ENCODE measurements at places on chromosomes 7 and 10.

DNA sequence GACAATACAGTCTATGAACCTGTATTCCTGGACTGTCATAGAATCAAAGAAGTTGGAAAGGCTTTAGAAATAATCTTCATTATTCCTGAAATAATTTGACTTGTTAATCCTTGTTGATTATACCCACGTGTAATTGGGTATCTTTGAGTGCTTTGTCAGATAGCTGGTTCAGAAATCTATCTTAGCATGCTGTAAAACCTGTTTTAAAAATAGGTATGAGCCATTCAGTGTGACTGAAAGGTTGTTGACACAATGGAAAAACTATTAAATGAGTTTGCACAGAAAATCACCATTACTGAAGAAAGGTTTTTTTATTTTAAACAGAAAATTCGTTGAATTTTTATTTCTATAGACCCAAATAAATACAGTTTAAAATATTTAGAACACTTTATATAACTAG, 38.7 kb downstream of the PHTF2 start:
- DNase-seq: no peak

DNA sequence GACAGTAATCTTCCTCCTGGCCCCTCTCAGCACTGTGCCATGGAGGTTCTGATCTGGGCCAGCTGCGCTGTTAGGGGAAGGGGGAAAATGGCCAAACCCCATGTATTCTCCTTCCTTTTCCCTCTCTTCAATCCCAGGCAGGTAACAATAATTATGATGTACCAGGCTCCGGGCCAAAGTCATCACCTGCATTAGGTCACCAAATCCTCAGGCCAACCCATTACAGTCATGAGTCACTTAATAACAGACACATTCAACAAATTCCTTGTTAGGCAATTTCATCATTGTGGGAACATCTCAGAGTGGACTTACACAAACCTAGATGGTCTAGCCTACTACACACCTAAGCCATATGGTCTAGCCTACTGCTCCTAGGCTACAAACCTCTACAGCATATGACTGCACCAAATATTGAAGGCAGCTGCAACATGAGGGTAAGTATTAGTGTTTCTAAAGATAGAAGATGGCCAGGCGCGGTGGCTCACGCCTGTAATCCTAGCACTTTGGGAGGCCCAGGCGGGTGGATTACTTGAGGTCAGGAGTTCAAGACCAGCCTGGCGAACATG, 2.2 kb upstream of the HSPB1 start:
- no peak for DNase-seq

DNA sequence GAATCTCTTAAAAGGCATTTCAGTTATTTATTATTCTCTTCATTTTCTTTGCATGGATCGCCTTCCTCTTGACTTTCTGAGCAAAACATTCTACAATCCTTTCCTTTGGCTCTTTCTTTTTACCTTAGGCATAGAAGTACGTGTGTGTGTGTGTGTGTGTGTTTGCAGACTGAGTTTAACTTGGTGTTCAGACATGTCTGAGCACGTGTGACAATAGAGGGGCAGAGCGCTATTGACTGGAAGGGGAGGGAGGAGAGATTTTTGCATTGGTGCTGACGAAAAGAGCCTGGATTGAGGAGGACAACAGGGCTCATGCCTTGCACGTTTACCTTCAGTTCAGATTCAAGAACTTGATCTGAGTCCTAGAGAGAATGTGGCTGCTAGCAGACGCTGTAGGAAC, 129.8 kb downstream of the SEC23IP start:
- no peak for DNase-seq

GRCh38 chr10:101161494-101162299, 30.6 kb downstream of the TLX1 start:
- peak; percentile 82 for DNase-seq

DNA sequence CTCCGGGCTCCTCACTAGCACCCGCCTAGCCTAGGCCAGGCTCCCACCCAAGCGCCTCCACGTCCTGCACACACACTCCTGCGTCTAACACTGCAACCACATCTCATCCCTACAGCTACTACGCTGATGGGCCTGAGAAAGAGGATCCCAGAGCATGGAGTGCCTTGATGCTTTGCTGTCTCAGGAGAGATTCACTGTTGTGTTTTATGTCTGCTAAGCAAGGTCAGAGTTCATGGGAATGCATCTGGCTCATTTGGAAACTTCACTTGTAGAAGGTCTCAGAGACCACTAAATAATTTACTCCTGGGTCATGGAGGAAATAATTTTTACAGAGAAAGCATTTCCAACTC, 88.7 kb downstream of the SLIT1 start:
- DNase-seq: no peak

DNA sequence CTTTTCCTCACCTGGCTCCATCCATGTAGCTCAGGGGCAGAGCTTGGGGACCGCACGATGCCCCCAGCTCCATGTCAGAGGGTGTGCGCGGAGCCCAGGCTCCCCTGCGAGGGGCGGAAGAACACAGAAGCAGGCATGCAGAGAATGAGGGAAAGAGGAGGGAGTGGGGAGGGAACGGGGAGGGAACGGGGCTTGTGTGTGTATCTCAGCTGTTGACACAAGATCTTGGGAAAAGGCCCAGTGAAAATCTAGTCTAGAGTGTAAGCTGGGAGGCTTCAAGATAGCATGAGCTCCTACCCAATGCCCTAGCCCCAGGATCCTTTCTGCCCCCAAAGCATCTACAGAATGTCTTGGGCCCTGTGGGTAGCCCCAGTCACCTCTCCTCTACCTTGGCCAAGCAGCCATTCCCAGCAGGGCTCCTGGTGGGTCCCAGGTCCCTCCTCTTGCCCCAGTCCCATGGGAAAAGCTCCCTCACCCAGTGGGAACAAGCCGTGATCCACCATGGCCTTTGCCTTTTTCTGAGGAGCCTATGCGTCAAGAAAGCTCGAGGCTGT, 25.1 kb upstream of the NDST2 start:
- DNase-seq: no peak

GRCh38 chr7:45150199-45150598, 7.4 kb upstream of the RAMP3 start:
- no peak for DNase-seq

DNA sequence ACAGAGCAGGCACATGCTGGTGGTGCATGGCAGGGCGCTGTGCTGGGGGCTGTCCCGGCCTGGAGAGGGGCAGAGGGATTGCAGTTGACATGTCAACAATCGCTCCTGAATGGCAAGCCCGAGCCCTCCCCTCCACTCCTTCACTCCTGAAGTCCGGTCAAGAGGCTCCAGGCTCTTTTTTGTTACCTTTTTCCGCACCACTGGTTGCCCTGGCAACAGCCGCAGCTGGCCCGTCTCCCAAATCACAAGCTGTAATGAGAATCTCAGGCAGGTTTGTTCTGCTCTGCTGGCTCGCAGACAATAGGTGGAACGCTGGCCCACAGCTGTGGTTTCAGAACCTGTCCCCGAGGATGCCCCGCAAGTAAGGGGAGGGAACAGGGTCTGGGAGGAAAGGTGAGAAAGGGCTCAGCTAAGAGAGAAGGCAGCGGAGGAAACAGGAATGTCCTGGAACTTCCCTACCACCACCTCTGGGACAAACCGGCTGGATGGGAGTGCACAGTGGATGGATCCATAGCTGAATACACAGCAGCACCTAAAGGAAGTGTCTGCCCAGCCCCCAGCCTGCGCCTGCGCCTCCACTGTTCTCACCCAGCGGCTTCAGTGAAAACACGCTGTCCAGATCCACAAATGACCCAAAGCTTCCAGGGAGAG, 58.9 kb downstream of the CALML3 start:
- DNase-seq: no peak

- peak; percentile 56 for DNase-seq
Observed at GRCh38 chr7:74083928-74084721, 521 bp downstream of the LIMK1 start.

DNA sequence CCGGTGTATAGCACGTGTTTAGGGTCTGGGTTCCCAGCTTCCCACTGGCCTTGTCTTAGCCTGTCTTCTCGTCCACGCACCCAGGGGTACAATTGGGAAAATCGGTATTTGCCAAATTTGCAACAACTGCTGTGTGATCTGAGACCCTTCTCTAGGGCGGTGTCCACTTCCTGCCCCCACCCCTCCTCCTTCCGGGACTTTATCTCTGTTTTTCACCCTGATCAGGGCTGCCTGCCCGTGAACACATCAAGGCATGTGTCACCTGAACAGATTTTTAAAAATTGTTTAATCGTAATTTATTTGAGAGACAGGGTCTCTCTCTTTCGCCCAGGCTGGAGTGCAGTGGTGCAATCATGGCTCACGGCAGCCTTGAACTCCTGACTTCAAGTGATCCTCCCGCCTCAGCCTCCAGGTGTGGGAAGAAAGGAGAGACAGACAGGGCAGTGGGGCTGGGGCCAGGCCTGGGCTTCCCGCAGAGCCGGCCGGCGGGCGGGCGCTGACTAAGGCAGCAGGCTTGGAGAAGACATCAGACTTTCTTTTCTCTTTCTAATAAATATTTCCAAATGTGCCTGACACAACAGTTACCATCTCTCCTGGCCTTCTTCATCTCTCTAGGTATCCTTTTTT, 27.5 kb downstream of the ELFN1 start:
- DNase-seq: no peak

GRCh38 chr10:62171791-62172190, 96.9 kb downstream of the RTKN2 start:
- no peak for DNase-seq

DNA sequence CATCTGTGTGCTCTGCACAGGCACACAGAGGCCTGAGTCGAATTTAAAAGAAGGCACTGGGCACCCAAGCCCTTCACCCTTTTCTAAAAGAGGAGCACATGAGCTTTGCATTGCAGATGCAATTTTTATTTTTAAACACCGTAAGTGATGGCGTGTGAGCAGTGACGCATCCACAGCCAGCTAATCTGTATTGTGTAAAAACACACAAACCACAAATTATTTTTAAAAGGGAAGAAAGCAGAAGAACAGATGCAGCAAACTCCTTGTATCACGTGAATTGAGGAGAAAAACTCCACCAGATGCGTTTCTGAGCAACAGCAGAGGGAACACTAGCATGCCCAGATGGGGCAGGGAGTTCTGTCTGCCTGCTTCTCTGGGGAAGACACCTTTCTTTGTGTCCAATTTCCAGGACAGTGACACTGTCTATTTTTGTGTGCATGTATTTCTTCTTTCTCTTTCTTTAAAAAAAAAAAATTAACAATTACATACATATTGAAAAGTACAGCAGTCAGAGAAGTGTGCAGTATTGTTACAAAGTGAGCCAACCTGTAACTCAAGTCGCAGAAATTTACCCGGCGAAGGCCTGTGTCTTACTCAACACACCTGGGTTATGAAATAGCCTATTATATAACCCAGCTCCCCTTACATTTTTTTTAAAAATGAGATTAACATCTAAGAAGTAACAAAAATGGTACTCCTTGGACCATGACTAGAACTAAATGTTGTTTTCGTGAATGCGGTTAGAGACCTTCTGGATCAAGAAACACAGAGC, 39.2 kb downstream of the EEPD1 start:
- DNase-seq: peak; percentile 97

DNA sequence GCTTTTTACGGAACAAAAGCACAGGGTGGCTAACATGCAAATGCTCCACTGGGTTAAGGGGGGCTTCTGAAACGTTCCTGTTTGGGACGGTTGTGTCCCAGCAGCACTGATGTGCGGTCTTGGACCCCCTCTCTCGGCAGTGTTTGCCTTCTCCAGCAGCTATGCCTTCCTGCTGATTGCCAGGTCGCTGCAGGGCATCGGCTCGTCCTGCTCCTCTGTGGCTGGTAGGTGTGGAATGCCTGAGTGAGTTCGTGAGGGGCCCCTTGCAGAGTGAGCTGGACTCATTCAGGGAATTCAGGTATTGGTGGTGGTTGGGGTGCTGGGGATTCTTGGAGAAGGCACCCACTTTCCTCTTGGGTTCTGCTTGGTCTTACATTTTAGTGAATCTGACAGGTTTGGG, 13.0 kb downstream of the SLC18A2 start:
- no peak for DNase-seq

GRCh38 chr7:67738958-67739357, 742.3 kb downstream of the TYW1 start:
- DNase-seq: no peak

DNA sequence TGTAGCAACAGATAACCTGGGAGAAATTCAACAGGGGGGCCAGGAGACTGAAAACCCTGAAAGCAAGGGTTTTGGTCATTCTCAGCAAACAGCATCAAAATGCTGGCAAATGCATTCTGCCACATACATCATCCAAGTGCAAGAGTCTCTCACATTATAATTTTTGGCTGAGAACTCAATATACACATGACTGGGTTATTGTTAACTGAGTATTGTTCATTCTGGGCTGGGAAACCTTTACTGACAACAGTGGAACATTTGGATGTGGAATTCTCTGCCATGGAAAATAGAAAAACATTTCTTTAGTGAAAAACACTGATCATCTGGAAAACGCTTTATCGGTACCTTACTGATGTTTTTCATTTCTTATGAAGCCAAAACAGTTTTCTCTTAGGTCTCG, 73.1 kb upstream of the MET start:
- no peak for DNase-seq

- DNase-seq: no peak
Observed at GRCh38 chr7:45657890-45658715, 83.9 kb downstream of the ADCY1 start.

- no peak for DNase-seq
Observed at GRCh38 chr10:18414061-18414460, 237.3 kb downstream of the NSUN6 start.

DNA sequence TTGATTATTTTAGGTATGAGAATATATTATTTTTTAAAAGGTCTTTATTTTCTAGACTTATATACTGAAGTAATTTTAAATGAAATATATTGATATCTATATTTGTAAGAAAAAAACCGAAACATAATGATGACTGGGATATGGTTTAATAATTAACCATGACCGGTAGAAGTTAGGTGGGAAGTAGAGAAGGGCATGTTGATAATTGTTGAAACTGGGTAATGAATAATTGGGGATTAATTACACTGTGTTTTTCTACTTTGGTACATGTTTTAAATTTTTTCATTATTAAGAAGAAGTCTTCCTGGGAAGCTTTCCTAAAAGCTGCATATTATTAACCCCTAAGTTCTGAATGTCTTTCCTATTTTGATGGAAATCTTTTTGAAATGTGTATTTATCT, 16.3 kb downstream of the TSPAN12 start:
- DNase-seq: no peak

GRCh38 chr7:155071121-155071651, 1.1 kb downstream of the HTR5A start:
- DNase-seq: no peak

DNA sequence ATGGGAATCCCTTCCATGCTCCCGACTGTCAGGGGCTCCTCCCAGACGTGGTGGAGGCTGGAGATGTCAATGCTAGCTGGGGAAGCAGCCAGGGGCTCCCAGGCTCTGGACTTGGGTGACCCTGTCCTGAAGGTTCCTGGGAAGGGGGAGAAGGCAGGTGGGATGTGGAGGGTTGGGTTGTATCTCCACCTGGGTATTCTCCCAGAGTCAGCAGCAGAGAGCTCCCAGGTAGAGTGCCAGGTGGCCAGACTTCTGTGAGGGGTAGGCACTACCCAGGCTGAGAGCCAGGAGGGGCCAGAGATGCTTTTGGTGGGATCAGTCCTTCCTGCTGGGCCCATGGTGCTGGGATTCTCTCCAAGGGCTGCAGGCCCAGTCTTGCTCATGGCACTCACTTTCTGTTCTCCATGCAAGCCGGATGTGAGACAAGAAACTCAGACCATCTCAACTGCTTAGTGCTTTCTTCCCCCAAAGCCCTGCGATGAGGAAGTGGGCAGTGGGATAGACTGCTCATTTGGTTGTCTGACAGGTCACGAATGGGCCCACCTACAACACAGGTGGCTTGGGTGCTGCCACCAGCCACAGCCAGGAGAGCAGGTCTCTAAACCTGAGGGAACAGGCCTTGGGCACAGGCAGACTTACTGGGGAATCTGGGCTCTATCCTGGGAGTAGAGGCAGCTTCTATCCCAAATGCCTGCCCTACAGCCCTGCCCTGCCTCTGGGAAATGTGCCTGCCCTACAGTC, 52.5 kb upstream of the CAMK2B start:
- peak; percentile 34 for DNase-seq

GRCh38 chr7:81029511-81029910, 110.7 kb upstream of the SEMA3C start:
- DNase-seq: no peak

Measured in suppressor macrophage (primary cell).